ENCODE measurements at places on chromosomes 7 and 10.

DNA sequence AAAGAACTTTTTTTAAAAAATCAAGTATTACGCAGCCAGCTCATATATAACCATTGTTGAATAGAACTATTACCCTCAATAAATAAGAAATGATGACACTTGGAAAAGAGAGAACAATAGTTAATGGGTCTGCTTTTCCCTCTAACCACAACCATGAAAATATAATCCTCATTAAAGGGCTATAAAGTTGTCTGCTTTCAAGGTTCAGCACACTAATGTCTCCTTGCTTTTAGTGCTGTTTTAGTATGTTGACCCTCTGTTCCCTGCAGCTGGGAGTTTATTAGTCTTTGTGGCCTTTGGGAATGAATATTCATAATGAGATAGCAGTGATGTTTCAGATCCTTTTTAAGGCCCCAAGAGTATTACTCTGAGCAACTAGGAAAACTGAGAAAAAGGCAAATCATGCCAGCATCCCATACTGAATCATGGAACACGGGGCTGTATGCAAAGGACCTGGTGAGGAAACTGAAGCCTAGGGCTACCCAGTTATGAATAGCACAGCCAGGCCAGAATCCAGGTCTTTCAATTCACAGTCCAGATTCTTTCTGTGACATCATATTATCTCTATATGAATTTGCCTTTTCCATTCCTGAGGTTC is 332.0 kb upstream of the LRGUK start:
- no peak for DNase-seq

DNA sequence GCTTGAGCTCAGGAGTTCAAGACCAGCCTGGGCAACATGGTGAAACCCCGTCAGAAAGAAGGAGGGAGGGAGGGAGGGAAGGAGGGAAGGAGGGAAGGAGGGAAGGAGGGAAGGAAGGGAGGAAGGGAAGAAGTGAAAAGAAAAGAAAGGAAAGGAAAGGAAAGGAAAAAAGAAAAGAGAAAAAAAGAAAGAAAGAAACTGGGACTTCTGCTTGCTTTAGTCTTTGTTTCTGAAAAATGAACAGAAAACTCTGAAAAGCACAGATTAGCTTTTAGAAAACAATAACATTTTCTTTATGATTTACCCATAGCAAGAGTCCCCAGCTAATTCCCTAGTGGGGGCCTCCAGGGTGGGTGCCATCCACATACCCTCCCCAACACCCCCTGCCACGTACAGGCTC is 46.8 kb downstream of the ATOH7 start:
- no peak for DNase-seq

- no peak for DNase-seq
Measured at GRCh38 chr10:28363376-28363775, 60.5 kb upstream of the MPP7 start.

DNA sequence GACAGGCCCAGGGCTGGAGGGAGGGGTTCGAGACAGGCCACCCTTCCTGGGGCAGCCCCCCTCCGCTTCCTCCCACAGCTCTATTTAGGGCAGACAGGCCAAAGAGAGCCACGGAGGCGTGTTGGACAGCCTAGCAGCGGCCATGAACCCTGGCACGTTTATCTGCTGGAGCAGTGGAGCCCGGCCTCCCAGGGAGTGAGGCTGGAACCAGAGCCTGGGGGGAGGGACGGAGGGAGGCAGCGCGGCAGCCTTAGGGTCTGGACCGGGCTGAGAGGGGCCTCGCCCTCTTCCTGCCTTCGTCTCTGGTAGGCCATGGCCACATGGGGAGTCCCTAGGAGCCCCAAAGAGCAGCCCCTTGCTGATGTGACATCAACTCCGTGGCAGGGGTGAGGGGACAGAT is 17.1 kb downstream of the UNCX start:
- no peak for DNase-seq

GRCh38 chr10:66723608-66724400 is 202.0 kb upstream of the LRRTM3 start:
- DNase-seq, result no peak

GRCh38 chr10:3992382-3993178 is 207.6 kb upstream of the KLF6 start:
- DNase-seq, result no peak

GRCh38 chr10:132815168-132815857 is 29.4 kb upstream of the NKX6-2 start:
- no peak for DNase-seq

GRCh38 chr7:82600531-82600930 is 157.0 kb upstream of the CACNA2D1 start:
- DNase-seq, result no peak

- DNase-seq, result no peak
Measured at GRCh38 chr7:81583090-81583489, 186.8 kb downstream of the HGF start.

DNA sequence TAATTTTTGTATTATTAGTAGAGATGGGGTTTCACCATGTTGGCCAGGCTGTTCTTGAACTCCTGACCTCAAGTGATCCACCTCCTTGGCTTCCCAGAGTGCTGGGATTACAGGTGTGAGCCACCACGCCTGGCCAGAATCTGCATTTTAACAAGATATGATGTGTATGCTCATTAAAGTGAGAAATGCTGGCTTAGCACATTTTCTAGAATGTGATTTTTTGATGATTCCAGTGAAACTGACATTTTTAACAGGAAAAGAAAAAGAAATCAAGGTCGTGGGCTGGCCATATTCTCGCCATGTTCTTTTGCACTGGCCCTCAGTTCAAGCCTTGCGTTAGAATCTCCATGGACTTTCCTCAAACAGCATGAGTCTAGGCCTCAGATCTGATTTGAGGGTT is 18.1 kb upstream of the TPST1 start:
- no peak for DNase-seq
